PC-9 (cell line): ENCODE measurements at places on chromosomes 3 and 15. TPM values are rescaled to one million over a fixed set of nuclear protein-coding genes. Genes with fewer than 3 reads are reported as not detected.

GRCh38 chr15:40427188-40427587 lies 13.6 kb upstream of the BAHD1 start:
- DNase-seq: no peak

DNA sequence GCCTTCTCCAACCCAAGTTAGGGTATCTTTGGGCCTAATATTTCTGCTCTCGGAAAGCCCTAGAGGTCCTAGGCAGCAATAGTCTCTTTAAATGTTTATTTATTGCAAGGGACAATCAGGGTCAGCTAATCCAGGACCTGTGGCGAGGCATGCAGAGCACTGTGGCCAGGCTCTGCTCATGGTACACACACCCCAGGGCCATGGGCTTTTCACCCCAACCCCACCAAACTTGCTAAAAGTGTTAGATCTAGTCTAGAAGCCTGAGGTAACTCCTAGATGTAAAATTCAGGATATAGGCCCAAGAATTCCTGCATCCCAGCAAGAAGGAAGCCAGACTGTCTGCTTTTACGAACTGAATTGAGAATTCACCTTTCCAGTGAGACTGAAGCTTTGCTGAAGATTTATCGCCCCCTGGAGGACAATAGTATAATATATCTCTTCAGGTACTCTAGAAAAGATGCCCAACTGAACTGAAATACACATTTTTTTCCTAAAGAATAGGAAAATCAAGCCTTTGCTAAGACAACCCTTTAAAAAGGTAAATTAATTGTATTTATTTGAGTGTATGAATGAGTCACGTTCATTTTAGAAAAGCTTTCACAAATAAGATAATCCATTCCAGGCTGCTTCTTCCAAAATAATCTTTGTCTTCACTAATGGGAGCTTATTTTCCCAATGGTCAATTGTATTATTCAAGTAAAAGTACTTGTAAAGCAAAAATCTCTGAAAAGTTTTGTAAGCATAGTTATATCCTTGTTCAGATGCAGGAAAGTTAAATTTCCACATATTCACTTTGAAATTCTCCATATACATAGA lies 89.8 kb downstream of the LRRC3B start:
- no peak for DNase-seq

GRCh38 chr15:41944313-41944940 lies 27.9 kb downstream of the EHD4 start:
- peak; percentile 65 for DNase-seq

DNA sequence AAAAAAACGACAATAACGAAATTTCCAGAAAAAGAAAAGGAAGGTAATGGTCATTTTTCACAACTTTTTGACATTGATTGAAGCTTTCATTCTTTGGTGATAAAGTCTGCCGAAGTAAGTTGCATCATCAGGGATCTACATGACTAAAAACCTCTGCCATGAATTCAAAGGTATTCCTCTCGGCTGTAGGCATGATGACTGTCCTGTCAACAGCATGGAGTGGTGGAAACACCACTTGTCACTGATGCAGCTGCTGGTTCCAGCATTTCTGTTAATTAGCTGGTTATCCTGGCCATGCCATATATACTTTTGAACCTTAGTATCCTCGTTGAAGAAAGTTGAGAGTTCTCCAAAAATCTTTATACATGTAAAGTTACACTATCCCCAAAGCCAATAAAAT lies 859.0 kb upstream of the ARPP21 start:
- DNase-seq: no peak

GRCh38 chr15:65666257-65666656 lies 44.5 kb downstream of the SLC24A1 start:
- no peak for DNase-seq

DNA sequence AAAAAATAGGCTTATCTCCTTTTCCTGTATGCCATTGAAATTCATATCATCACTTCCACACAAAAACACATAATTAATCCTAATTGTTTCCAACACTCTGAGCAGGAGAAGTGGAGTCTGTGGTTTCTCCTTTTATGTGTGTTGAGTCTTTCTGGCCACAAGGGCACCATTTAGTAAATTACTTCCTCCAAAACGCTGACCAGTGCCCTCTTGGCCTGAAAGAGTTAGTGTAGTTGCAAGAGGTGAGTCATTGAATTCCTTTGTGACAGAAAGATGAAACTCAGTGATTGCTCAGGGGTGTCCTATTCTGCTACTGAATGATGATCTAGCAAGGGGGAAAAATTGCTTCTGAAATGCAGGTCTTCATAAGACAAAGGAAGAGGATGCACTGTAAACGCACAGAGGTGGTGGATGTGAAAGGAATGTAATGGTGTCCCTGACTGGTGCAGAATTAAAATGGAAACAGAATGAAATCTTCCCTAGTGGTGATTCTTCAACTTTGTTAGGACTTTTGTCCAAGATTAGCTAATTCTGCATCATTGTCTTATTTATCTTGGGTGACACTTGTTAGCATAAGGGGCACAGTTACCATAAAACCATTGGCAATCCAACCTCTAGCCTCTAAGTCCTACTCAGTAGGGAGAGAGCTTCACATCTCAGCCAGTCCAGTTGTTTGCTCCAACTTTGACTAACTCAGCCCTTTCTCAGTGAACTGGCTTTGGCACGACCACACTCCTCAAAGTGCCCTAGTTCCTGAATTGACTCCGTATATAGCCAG lies 208.4 kb upstream of the NANOGP8 start:
- DNase-seq: peak; percentile 45

- no peak for DNase-seq
Observed at GRCh38 chr3:159252274-159252673, 450.4 kb downstream of the MFSD1 start.

- DNase-seq: no peak
Observed at GRCh38 chr3:53068176-53068575, 22.3 kb upstream of the SFMBT1 start.

DNA sequence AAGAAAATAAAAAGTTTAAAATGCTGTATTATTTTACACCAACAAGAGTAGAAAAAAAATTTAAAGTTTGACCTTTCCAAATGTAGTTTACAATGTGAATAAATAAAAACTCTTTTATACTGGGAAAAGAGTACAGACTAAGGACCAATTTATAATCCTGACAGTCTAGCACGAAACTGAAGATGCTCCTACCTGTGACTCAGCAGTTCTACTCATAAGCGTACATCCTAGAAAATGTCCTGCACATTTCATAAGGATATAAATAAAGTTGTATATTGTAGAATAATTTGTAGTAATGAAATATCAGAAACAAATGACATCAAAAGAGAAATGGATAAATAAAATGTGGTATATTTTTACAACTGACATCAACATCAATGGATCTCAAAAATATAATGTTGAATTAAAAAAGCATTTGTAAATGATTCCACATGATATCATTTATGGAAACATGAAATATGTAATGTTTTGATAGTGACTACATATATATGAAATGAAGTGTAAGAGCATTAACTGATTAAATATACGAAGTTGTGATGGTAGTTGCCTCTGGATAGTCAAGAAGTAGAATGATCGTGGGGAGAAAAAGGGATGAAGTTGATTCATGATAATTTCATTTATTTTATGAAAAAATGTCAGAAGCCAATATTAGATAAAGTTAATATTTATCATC lies 161.3 kb upstream of the CBLB start:
- DNase-seq: no peak

DNA sequence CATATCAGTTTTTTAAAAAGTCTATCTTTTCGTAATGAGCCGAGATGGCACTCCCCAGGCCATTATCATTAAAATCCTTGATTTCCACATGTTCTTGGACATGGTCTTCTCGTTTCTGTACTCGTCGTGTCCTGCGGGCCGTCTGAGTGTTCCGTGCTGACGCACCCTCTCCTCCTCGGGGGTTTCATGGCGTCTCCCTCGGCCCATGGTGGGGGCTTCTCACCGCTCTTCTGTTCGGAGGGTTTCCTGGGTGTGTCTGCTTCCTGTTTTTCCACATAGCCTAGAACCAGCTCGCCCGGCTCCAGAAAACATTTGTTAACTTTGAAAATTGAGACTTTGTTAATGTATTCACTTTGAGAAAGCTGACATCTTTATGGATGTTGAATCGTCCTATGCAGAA lies 92.7 kb downstream of the VGLL4 start:
- DNase-seq: no peak

DNA sequence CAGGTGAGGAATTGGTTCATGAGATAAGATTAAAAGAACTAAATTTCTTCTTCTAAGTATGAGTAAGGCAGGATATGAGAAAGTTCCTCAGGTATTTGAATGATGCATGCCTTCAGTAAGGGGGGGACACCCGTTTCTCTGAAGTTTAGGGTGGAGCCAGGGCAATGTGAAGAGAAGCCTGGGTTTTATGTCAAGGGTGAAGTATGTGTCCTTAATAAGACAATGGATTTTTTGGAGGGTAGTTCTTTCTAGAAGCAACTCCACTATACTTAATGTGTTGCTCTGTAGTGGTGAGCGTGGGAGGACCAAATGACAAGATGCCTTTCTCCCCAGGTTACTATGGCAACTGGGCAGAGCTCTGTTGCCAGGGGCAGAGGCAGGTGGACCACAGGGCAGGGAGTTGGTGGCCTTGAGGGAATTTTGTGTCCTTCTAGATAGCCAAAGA lies 44.0 kb downstream of the PHLDB2 start:
- DNase-seq: peak; percentile 96

DNA sequence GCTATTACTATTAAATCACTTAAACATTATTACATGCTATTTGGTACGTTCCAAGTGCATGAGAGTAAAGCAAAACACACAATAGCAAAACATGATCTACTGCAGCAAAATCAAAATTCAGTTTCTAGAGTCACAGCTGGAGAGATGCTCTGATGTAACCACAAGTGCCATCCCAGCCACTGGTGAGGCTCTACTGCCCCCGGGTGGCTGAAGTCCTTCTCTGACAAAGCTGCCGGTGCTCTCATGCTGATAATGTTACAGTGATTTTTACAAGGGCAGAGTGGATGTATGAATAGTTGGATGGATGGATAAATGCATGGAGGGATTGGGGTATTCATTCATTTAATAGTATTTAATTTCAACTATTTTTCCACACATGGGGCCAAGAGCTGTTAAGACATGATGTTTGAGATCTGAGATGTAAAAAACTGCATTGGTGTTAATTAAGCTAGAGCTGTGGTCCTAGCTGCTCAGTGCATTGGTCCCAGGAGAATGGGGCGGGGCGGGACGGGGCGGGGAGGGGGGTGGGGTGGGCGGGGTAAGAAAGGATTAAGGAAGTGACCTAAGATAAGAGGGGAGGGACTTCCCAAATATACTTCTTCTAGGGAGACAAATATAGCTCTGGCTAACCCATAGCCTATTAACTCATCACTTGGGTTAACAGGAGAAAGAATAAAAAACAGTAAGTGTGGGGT lies 5.3 kb upstream of the SPESP1 start:
- peak; percentile 77 for DNase-seq

DNA sequence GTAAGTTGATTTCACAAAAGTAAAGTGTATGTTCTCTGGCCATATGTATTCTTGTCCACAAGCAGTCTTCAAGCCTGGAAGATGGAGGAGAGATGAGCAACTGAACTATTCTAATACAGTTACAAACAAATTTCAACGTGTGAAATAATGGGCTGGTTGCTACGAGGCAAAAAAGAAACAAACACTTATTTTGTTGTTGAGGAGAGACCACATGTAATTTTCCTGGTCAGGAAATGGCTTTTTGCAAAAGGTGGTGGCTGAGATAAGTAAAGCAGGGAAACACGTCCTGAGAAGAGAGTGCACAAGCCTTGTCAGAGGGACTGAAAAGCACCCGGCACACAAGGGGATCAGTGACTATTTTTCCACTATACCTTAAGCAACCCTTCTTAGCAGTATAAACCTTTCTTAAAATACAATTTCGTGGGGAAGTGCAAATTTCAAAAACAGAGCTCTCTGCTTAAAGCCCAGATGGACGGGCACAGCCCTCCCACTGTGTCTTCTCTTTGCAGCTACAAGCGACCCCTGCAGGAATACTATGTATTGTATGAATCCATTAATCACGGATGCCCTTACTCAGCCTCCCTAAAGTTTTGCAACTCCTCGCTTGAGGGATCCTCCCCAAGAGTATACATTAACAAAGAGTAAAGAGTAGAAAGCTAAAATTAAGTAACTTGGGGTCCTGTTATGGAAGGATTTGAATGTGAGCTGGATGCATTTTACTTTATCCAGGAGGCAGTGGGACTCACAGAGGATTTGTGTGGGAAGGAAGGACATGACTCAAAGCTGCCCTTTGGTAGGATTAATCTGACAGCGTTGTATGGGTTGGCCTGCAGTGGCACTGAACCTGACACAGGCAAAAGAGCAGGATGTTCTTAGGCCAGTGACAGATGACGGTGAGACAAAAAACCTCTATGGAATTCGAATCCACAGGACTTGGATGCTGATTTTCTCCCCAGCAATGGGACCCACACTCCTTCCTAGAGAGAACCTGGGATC lies 253.7 kb downstream of the IL5RA start:
- DNase-seq: no peak

- peak; percentile 44 for DNase-seq
Observed at GRCh38 chr3:96959901-96960641, 145.7 kb downstream of the EPHA6 start.

GRCh38 chr3:133853063-133853924 lies 42.4 kb downstream of the RAB6B start:
- no peak for DNase-seq

DNA sequence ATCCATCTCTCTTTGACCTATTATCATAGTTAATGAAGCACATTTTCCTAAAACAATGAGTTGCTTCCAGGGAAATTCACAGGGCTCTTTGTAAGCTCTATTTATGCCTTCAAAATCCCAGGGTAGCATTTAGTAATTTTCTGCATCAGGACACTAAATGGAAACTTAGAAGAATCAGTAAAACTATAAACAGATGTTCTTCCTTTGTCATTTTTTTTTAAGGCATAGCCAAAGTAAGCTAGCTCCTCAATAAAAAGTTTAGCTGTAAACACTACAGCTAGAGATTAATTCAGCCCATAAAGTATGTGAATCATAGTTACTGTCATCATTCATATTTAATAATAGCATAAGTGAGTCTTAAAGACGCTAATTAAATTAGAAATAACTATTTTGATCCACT lies 79.3 kb downstream of the RPL22L1 start:
- DNase-seq: no peak

GRCh38 chr3:43747641-43748040 lies 56.9 kb downstream of the ABHD5 start:
- DNase-seq: no peak

- DNase-seq: no peak
Observed at GRCh38 chr3:45705839-45706808, 16.9 kb downstream of the SACM1L start.

DNA sequence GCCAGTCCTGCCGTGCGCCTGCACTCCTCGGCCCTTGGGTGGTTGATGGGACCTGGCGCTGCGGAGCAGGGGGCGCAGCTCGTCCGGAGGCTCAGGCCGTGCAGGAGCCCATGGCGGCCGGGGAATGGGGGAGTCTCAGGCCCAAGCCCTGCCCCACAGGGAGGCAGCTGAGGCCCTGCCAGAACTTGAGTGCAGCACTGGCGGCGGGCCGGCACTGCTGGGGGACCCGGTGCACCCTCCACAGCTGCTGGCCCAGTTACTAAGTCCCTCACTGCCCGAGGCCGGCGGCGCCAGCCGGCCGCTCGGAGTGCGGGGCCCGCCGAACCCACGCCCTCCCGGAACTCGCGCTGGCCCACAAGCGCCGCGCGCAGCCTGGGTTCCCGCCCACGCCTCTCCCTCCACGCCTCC lies 190.9 kb upstream of the MME start:
- DNase-seq: no peak

- DNase-seq: no peak
Observed at GRCh38 chr15:59379531-59379930, 6.9 kb upstream of the MYO1E start.

GRCh38 chr3:47019201-47019600 lies 39.7 kb downstream of the NBEAL2 start:
- no peak for DNase-seq

- DNase-seq: no peak
Observed at GRCh38 chr3:29751647-29752314, 470.9 kb downstream of the RBMS3 start.

Gene SEMA3B
- total RNA-seq: 52.4 and 92.6 TPM in 2 replicates

Gene C15orf62
- total RNA-seq: 0.23 and 0.33 TPM in 2 replicates

Gene PLS1
- 50.4 and 53.8 TPM in 2 replicates for total RNA-seq

Gene GOLGA6B
- total RNA-seq: 0.22 TPM in 1 of 2 replicates, not detected in the other

Gene FGF7
- total RNA-seq: not detected in 2 replicates
